ENCODE measurements at places on chromosomes 16 and 17.

GRCh38 chr17:7889166-7889955 lies 772 bp downstream of the CHD3 start:
- peak; percentile 40 for DNase-seq

- DNase-seq: no peak
Observed at GRCh38 chr17:1035546-1036170, 38.7 kb downstream of the TIMM22 start.

GRCh38 chr16:12260647-12261262 lies 284.2 kb downstream of the SNX29 start:
- DNase-seq: no peak

DNA sequence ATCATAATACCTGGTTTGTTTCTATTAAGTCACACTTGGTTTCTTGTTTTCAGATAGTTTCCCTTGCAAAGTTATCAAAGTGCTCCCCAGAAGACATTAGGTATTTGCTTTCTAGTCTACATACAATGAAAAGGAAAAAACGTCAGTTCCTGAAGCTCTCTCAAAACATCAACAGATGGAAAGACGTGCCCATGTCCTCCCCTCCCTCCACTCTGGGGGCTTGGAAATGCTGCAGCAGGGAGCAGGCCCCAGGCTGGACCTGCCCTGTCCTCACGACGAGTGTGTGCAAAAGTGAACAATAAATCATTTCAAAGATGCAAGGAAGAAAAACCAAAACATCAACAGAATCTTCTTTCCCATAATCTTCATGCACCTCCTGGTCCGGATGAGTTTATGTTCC lies 118.5 kb downstream of the USP22 start:
- DNase-seq: no peak

- no peak for DNase-seq
Observed at GRCh38 chr16:2027024-2028010, 615 bp downstream of the NHERF2 start.

- DNase-seq: no peak
Observed at GRCh38 chr17:32875923-32876416, 954 bp downstream of the MYO1D start.

GRCh38 chr17:64327201-64327930 lies 63.3 kb downstream of the PECAM1 start:
- no peak for DNase-seq

Data from stimulated activated CD4-positive, alpha-beta T cell treated with anti-CD3 and anti-CD28 coated beads, Interleukin-2, amount 100 ng/mL, for 48 hours (primary cell).